ENCODE measurements at places on chromosomes 5 and 9. TPM values are rescaled to one million over a fixed set of nuclear protein-coding genes. Genes with fewer than 3 reads are reported as not detected.

TUSC1 gene
- total RNA-seq, result 10.1 TPM

GZMA gene
- not detected for total RNA-seq

BARHL1 gene
- total RNA-seq, result not detected

SPARC gene
- 1,783 TPM for total RNA-seq

EFNA5 gene
- total RNA-seq, result 25.8 TPM

RBM18 gene
- 11.2 TPM for total RNA-seq

SLC22A4 gene
- 3.9 TPM for total RNA-seq

TPPP gene
- 0.36 TPM for total RNA-seq

RGP1 gene
- total RNA-seq, result 14.2 TPM

KLHL9 gene
- 46.5 TPM for total RNA-seq

GLDC gene
- 22.8 TPM for total RNA-seq

PCDHGA12 gene
- total RNA-seq, result 10.8 TPM

SOHLH1 gene
- total RNA-seq, result not detected

ECM2 gene
- 0.07 TPM for total RNA-seq

IL13 gene
- total RNA-seq, result not detected

G3BP1 gene
- 328 TPM for total RNA-seq

MVB12B gene
- total RNA-seq, result 3.5 TPM

SARDH gene
- 0.40 TPM for total RNA-seq

GRPEL2 gene
- total RNA-seq, result 88.0 TPM

FAM200C gene
- total RNA-seq, result 2.9 TPM

WDR38 gene
- total RNA-seq, result not detected

BARX1 gene
- not detected for total RNA-seq

TMOD1 gene
- 1.2 TPM for total RNA-seq

BTNL3 gene
- total RNA-seq, result not detected

SLCO6A1 gene
- total RNA-seq, result not detected

ACSL6 gene
- not detected for total RNA-seq

PRLR gene
- total RNA-seq, result not detected

NMUR2 gene
- total RNA-seq, result not detected

ACTBL2 gene
- not detected for total RNA-seq

LCN1 gene
- not detected for total RNA-seq

GFPT2 gene
- 0.43 TPM for total RNA-seq

PTGR1 gene
- 146 TPM for total RNA-seq

OCLN gene
- total RNA-seq, result 13.4 TPM

PCDHGC3 gene
- total RNA-seq, result 19.6 TPM

PTPDC1 gene
- 16.8 TPM for total RNA-seq

ANKRD18B gene
- total RNA-seq, result 4.7 TPM

FBXO10 gene
- total RNA-seq, result 9.5 TPM

SMAD5 gene
- total RNA-seq, result 88.8 TPM

GARIN3 gene
- total RNA-seq, result not detected

FCHO2 gene
- 23.9 TPM for total RNA-seq

MZB1 gene
- not detected for total RNA-seq

C7 gene
- total RNA-seq, result not detected

PCDHB12 gene
- total RNA-seq, result 0.07 TPM

CDH9 gene
- total RNA-seq, result not detected

PCDHA8 gene
- under 0.01 TPM for total RNA-seq

NR5A1 gene
- total RNA-seq, result not detected

SLC26A2 gene
- total RNA-seq, result 28.2 TPM

All from thoracic aorta endothelial cell (primary cell).